Thymus (tissue), 14 donors: ENCODE measurements at places on chromosomes 12 and 14. TPM values are rescaled to one million over a fixed set of nuclear protein-coding genes. Genes with fewer than 3 reads are reported as not detected.

- no peak for DNase-seq
Measured at GRCh38 chr14:22358726-22359125, 230.3 kb downstream of the DAD1 start.

GRCh38 chr12:54019924-54020590 is 8.2 kb upstream of the HOXC6 start:
- no peak for DNase-seq

DNA sequence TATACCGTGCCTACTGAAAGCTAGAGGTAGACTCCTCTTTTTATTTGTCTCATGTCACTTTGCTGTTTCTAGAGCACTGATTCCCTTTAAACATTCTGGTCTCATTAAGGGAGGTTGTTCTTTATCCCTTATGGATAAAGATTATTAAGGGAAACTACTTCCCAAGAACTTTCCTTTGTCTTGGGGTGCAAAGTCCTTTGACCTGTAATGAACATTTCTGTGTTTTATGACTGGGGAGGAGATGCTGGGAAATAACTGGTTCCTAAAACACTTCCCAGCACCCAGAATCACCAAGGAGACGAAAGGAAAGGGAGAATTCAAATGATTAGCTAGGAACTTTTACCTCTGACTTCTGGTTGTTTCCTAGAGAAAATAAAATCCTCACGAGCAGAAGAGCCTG is 63.2 kb upstream of the ACTN1 start:
- no peak for DNase-seq

- no peak for DNase-seq
Measured at GRCh38 chr12:112418273-112418607, 507 bp upstream of the PTPN11 start.

GRCh38 chr12:45893240-45893639 is 97.1 kb downstream of the SCAF11 start:
- DNase-seq, result no peak

- no peak for DNase-seq
Measured at GRCh38 chr12:121858662-121859572, at the start of gene HPD. TSS of gene HPD (minus strand) at chr12:121858859. CDS start at chr12:121858823, 36 bp downstream.

TMEM253 gene
- total RNA-seq, result 0.14 TPM

DNA sequence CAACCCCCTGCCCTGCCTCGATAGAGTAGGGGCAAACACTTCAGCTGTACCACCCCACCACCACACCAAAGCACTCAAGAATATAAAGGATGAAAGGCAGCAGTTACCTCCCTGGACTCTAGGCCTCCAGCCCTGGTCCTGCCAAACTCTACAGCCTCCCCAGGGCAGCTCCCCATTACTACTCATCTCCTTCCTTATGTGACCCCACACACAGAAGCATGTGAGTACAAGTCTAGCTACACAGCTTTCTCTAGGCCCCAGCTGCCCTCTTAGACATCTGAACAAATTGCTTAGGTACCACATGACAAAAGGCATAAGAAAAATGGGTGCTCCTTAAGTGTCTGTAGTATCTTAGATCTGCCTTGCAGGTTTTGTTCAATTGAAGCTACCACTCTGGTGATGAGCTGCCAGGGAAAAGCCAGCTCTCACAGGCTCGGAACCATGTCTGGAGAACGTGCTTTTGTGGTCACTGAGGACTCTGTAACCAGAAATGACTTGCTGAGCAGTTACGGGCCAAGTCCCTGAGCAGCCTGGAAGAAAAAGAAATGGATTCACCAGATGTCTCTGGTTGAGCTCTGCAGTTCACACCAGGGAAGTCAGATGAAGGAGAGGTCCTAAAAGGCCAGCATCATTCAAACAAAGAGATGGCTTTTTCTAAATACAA is 32.8 kb downstream of the FMNL3 start:
- no peak for DNase-seq

GRCh38 chr12:24360461-24360860 is 411.0 kb upstream of the SOX5 start:
- DNase-seq, result no peak

GRCh38 chr12:111732786-111733185 is 33.9 kb upstream of the ALDH2 start:
- DNase-seq, result no peak

GRCh38 chr12:58988643-58989344 is 68.5 kb upstream of the LRIG3 start:
- DNase-seq, result no peak

GRCh38 chr12:61574339-61574738 is 685.9 kb upstream of the USP15 start:
- DNase-seq, result no peak

MGP gene
- total RNA-seq, result 14.5 TPM
